ENCODE measurements at places on chromosomes 7 and 10. TPM values are rescaled to one million over a fixed set of nuclear protein-coding genes. Genes with fewer than 3 reads are reported as not detected.

The SPDYE2B gene
- polyA plus RNA-seq: 0.91 TPM

The FAM25G gene
- polyA plus RNA-seq: not detected

The HNRNPA2B1 gene
- polyA plus RNA-seq: 743 TPM

DNA sequence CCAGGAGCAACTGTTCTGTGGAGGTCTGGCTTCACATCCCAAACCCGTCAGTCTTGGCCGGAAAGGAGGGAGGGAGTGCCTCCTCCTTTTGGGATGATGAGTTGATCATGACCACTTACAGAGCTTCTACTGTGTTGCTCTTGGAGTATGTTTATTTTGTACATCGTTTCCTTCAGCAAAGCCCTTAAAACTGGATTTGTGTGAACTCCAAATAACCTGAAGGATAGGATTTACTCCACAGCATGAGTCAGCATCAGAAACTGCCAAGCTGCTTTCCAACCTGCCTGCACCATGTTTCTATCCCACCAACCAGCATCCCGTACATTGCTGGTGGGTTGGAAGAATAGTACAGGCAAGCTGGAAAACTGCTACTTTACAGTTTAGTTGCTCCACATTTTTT, 3.5 kb downstream of the CCDC201 start:
- H3K4me3 ChIP-seq: no peak overlapping the region
- no peaks in the 10 kb centered on the region for H3K4me1 ChIP-seq
- H3K27ac ChIP-seq: no peak overlapping the region
- no peak for DNase-seq
- peaks cover 4% of the 10 kb centered on the region for H3K27me3 ChIP-seq

GRCh38 chr10:33680036-33680435, 345.6 kb upstream of the NRP1 start:
- no peaks in the 10 kb centered on the region for H3K27me3 ChIP-seq
- no peak overlapping the region for H3K4me3 ChIP-seq
- no peak for DNase-seq
- peaks cover 26% of the 10 kb centered on the region for H3K4me1 ChIP-seq
- H3K36me3 ChIP-seq: no peaks in the 10 kb centered on the region

All from muscle of leg (tissue), 16 donors.